ENCODE measurements at places on chromosomes 12 and 14. TPM values are rescaled to one million over a fixed set of nuclear protein-coding genes. Genes with fewer than 3 reads are reported as not detected.

CCDC177 gene
- total RNA-seq, result not detected

TOMM20L gene
- not detected for total RNA-seq

DNA sequence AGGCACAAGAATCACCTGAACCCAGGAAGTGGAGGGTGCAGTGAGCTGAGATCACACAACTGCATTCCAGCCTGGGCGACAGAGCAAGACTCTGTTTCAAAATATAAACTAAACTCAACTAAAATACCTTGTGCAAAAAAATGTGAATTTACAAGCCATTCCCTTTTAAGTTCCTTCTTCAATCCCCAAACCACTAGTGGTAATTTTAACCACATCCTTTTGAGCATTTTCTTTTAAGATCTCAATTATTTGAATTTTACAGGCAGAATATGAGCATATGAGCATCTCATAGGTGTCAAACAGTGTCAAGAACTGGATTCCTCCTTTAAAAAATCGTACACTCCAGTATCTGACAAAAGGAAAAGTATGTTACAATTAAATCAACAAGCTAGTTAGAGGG is 57.0 kb upstream of the NPFF start:
- no peak overlapping the region for H3K27ac ChIP-seq
- H3K27me3 ChIP-seq, result no peaks in the 10 kb centered on the region
- DNase-seq, result no peak
- peaks cover 43% of the 10 kb centered on the region for H3K4me1 ChIP-seq

- H3K4me1 ChIP-seq, result peaks cover 29% of the 10 kb centered on the region
- DNase-seq, result no peak
- no peaks in the 10 kb centered on the region for H3K27me3 ChIP-seq
- peak overlapping the region; percentile 63 for H3K27ac ChIP-seq
- no peaks in the 10 kb centered on the region for H3K36me3 ChIP-seq
These were observed 74.3 kb downstream of the SRGAP1 start for GRCh38 chr12:63918800-63919300.

DNA sequence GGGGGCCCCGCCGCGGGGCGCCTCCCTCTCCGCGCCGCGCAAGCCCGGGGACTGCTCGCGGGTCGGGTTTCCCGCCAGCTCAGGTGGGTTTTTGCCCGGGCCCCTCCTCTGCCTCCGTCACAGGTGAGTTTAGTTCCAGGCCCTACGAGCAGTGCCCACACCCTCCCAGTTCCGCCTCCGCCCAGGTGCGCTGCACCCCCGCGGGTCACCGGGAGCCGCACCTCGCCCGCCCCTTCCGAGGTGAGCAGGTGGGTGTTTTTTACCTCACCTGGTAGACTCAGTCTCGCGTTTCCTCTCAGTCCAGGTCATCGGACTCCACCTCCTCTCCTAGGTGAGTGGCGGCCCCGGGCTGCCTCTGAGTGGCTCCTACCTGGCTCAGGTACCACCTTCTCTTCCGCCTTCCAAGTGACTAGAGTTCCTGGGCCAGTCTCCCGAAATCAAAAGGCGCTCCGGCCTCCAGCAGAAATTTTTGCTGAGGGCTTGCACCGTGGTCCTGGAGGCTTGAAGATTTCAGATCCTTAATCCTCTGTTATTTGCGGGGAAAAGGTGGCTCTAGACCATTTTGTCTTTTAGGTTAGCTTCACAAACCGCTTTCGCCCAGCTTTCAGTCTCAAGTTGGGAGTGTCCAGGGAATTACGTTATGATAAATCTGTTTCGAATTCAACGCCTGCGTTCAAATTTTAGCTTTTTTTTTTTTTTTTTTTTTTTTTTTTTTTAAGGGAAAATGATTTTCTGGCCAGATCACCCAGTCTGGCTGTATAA is at the start of gene TMEM30B:
Gene TMEM30B, minus strand, starts transcription at position 153 of the 762 bp plus-strand sequence. CDS start 191 bp downstream, outside the sequence.
- no peaks in the 10 kb centered on the region for H3K36me3 ChIP-seq
- H3K27ac ChIP-seq, result peak within 1 kb of the TSS; percentile 97
- H3K27me3 ChIP-seq, result peaks cover 2% of the 10 kb centered on the region
- peak; percentile 30 for DNase-seq

DNA sequence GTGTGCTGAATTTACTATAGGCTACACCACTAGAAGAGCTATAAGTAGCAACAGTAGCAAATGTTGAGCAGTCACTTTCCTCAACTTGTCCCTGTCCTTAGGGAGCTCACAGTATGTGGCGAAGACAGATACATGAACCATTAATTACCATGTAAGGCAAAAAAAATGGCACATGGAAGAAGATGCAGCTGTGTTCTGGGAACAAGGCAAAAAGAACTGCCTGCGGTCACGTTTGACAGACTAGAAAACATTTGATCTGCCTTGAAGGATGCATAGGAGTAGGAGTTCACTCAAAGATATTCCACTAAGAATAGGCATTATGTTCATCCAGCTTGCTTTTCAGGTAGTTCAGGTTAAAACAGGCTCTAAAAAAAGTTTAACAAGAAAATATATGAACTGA is 46.5 kb upstream of the IFNG-AS1 start:
- no peak for DNase-seq
- H3K27ac ChIP-seq, result no peak overlapping the region
- H3K27me3 ChIP-seq, result no peaks in the 10 kb centered on the region

DNA sequence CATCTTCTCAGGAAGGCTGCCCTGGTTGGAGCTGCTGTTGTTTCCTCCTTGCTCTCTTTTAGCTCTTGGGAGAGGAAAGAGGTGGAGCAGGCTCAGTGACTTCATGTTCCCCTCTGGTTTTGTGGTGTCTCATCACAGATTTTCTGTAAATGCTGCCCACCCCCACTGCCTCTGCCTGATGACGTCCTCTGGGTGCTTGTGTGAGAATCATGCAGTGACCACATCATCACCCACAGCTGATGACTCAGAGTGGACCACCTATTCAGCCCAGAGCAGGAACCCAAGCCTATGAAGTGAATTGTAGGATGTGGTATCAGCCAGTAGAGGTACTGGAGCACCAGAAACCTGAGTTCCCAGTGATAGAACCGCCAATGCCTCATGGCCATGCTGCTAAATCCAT is at the start of gene GZMB:
Gene GZMB, minus strand, starts transcription at position 33 of the 400 bp plus-strand sequence. Its CDS starts 30 bp downstream, at position 3.
- no peaks in the 10 kb centered on the region for H3K27me3 ChIP-seq
- no peaks in the 10 kb centered on the region for H3K4me1 ChIP-seq
- DNase-seq, result no peak
- H3K36me3 ChIP-seq, result no peaks in the 10 kb centered on the region
- H3K27ac ChIP-seq, result no peak within 1 kb of the TSS

DNA sequence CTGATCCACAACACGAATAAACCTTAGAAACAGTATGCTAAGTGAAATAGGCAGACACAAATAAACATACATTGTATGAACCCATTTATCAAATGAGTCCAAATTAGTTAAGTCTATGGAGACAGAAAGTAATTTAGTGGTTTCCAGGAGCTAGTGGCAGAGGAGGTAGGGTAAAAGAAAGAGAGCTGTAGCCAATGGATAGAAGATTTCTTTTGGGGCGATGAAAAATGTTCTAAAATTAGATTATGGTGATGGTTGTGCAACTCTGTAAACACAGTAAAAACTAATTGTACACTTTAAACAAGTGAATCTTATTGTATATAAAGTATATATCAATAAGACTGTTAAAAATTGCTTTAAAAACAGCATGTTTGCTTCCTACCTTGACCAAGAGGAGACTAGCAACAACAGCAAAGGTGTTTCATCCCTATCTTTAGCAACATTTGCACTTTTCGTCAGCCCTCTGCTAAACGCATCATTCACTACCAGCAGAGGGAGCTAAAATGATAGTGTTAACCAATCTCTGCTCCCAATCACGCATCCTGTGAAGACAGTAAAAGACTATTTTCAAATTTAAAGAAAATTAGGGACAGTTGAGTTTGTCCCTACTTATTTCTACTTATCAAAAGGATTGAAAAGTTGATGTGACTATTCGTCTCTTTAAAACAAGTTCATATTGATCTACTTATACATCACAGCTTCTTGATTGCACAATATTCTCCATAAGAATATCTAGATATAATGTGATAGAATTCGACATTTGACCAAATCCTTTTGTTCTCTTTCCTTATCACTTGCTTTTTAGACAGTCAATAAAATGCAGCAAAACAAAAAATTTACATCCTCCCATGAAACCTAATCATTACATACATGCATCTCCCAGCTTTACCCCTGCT is 24.0 kb upstream of the LGR5 start:
- H3K36me3 ChIP-seq, result no peaks in the 10 kb centered on the region
- H3K4me3 ChIP-seq, result no peak overlapping the region

DNA sequence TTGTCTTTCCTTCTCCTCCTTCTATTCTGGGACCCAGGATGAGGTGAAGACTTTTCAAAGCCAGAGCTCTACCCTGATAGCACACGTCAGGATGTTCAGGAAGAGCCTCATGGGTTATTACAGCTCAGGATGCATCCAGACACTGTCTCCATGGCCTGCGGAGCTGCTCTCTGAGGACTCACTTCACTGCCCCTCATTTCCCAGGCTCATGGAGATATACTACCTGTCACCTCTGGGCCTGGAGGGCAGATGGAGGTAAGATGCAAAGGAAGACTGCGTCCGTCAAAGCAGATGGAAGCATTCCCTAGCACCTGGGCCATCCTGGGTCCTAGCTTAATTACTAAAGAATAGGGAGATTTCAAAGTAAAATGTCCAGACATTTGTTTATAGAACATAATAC is 32.6 kb downstream of the STON2 start:
- H3K4me3 ChIP-seq, result no peak overlapping the region
- no peaks in the 10 kb centered on the region for H3K36me3 ChIP-seq
- H3K27ac ChIP-seq, result no peak overlapping the region
- no peak for DNase-seq

RAD51AP1 gene
- 7.5 TPM for total RNA-seq

DNA sequence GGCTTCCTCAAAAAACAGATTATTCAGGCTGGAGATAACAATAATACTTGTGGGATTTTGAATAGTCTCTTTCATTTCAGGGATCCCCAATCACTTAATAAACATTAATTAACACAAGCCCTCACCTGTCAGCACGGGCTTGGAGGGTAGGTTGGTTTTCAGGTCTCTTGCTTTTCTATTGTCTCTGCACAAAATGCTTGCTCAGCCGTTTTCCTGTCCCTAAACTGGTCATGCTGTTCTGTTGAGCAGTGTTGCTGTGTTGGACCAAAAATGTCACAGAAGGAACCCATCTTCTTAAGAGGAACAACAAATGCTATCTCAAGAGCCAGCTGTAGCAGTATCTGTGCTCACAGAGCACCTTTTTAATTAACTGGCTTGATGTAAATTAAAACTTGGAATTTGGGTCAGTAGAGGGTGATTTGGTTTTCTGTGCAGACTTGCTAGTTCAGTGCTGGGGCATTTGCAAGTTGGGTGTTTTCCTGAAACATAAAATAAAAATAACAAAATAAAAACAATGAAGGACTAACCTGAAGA is 231.8 kb upstream of the CRY1 start:
- H3K27ac ChIP-seq, result no peak overlapping the region
- H3K36me3 ChIP-seq, result no peaks in the 10 kb centered on the region
- H3K4me1 ChIP-seq, result peaks cover 31% of the 10 kb centered on the region
- DNase-seq, result no peak
- no peak overlapping the region for H3K4me3 ChIP-seq

GRCh38 chr12:86681060-86681459 is 424.9 kb upstream of the MGAT4C start:
- no peaks in the 10 kb centered on the region for H3K4me1 ChIP-seq
- no peak overlapping the region for H3K27ac ChIP-seq
- no peak for DNase-seq
- H3K27me3 ChIP-seq, result no peaks in the 10 kb centered on the region
- no peaks in the 10 kb centered on the region for H3K36me3 ChIP-seq

CISTR gene
- total RNA-seq, result not detected

DNA sequence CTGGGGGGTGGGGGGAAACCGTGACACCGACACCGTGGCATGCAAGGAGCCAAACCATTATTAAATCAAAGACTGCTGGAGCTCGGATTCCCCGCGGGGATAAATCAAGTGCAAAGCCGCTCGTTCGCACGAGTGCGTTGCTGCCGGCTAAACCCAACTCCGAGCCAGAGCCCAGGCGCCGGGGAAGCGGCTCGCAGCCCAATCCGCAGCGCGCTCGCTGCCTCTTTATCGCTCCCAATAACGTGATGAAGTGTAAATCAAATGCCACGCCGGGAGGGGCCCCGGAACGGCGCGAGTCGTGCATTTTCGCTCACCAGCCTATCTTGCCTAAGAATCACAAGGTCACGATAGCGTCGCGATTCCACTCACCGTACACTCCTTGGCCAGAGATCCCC is 1.3 kb downstream of the MDGA2 start:
- H3K27me3 ChIP-seq, result peaks cover 73% of the 10 kb centered on the region
- H3K4me3 ChIP-seq, result peak overlapping the region; percentile 1
- no peak for DNase-seq
- H3K27ac ChIP-seq, result no peak overlapping the region

- no peak overlapping the region for H3K4me3 ChIP-seq
- H3K36me3 ChIP-seq, result no peaks in the 10 kb centered on the region
- peak overlapping the region; percentile 65 for H3K27ac ChIP-seq
- H3K27me3 ChIP-seq, result no peaks in the 10 kb centered on the region
These were observed 475.8 kb downstream of the RAD51B start for GRCh38 chr14:68295316-68295816.

- no peaks in the 10 kb centered on the region for H3K36me3 ChIP-seq
- no peak overlapping the region for H3K27ac ChIP-seq
- no peak overlapping the region for H3K4me3 ChIP-seq
- H3K27me3 ChIP-seq, result no peaks in the 10 kb centered on the region
These were observed 58.6 kb downstream of the TBX3 start for GRCh38 chr12:114625294-114625851.

- H3K4me1 ChIP-seq, result no peaks in the 10 kb centered on the region
- no peaks in the 10 kb centered on the region for H3K36me3 ChIP-seq
- no peak for DNase-seq
- no peak overlapping the region for H3K27ac ChIP-seq
- no peak overlapping the region for H3K4me3 ChIP-seq
- no peaks in the 10 kb centered on the region for H3K27me3 ChIP-seq
These were observed 406.2 kb upstream of the FLRT2 start for GRCh38 chr14:85123755-85124154.

DNA sequence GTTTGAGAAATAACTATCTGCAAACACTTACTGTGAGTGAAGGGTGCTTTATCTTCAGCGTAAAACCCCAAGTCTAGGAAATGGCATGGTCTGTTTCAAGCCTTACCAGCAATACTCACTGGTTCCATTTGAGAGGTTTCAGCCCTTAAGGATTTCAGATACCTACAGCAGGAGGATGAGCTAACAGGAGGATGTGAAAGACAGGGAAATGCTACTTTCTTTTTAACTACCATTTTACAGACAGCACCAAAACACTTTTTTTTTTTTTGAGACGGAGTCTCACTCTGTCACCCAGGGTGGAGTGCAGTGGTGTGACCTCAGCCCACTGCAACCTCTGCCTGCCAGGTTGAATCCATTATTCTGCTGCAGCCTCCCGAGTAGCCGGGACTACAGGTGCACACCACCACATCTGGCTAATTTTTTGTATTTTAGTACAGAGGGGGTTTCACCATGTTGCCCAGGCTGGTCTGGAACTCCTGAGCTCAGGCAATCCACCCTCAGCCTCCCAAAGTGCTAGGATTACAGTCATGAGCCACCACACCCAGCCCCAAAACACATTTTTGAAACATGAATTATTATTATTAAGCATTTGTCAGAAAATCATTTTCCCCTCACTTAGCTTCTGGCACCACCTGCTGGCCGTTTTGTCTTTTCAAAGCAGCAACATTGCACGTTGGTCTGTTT is 4.6 kb downstream of the MTRFR start:
- H3K27ac ChIP-seq, result peak overlapping the region; percentile 25
- no peak overlapping the region for H3K4me3 ChIP-seq
- peaks cover 52% of the 10 kb centered on the region for H3K4me1 ChIP-seq
- H3K27me3 ChIP-seq, result no peaks in the 10 kb centered on the region
- H3K36me3 ChIP-seq, result no peaks in the 10 kb centered on the region
- peak; percentile 61 for DNase-seq

Data from left lung (tissue), 14 donors.